GM18507 (cell line): ENCODE measurements at places on chromosomes 5 and 9.

DNA sequence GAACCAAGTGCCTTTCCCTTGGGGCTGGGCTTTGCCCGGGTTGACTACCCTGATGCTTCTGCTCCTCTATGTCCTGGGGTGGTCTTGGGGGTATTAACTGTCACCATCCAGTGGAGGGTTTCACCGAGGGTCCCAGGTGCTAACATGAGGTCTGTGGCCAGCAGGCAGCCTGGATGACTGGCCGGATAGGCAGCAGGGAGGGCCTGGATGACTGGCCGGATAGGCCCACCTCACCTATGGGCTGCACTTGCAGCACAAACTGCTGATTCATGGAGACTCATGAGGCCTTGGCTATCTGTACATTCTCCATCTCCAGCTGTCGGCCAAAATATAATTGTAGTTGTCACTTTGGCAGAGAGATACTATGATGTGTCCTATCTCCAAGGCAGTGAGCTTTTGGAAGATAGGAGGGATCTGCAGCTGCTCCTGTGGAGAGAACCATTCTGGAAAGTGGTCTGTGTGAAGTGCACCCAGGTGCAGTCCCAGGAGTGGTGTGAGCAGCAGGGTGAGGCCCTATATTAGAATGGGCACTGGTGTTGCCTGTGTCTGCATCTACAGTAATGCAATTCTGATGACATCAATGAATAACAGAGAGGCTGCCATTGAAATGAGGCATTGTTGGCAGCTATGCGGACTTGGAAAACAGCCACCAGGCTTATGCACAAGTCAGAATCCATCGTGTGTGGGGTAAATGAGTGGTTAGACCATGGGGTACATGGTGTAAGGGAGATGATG, 26.3 kb upstream of the CDKN2AIPNL start:
- DNase-seq, result no peak

GRCh38 chr5:149177911-149178565, 36.7 kb downstream of the ABLIM3 start:
- no peak for DNase-seq

DNA sequence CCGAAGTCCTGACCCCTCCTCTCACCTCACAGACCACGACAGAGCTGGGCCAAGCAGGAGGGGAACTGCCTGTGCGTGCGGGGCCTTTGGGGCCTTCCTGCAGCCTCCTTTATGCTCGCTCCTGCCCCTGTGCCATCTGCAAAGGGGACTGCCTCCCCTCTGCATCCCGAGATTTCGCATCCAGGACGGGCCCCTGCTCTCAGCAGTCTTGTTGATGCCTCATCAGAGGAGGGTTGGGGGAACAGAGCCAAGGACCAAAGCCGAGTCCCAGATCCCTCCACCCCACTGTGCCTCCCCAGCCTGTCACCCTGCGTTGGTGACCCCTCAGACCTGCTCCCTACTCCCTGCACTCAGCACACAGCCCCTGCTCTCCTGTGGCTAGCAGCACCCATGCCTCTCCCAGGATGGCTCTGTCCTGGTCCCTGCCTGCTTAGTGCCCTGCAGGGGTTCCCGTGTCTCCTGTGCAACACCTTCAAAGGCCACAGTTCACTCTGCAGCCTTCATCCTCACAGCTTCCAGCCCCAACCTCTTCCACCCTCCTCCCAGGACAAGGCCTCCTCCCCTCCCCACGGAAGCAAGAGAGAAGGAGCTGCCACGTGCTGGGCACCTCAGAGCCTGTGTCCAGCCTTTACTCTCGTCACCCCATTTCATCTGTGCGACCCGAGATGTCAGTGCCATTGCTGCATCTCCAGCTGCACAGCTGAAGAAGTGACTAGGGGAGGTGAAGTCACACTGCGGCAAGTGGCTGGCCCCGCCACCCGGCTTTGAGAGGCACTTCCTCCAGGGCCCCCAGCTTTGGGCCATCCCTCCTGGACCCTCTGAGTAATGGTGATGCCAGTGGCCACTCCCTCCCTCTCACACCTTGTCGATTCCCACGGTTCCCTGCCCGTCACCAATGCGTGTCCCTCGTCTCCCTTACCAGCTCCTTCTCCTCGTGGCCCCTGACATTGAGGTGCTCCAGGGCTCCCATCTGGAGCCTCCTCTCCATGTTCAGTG, 62.6 kb upstream of the LRRTM2 start:
- DNase-seq, result no peak

- DNase-seq, result no peak
Measured at GRCh38 chr9:34568774-34569173, 20.8 kb downstream of the CNTFR start.

DNA sequence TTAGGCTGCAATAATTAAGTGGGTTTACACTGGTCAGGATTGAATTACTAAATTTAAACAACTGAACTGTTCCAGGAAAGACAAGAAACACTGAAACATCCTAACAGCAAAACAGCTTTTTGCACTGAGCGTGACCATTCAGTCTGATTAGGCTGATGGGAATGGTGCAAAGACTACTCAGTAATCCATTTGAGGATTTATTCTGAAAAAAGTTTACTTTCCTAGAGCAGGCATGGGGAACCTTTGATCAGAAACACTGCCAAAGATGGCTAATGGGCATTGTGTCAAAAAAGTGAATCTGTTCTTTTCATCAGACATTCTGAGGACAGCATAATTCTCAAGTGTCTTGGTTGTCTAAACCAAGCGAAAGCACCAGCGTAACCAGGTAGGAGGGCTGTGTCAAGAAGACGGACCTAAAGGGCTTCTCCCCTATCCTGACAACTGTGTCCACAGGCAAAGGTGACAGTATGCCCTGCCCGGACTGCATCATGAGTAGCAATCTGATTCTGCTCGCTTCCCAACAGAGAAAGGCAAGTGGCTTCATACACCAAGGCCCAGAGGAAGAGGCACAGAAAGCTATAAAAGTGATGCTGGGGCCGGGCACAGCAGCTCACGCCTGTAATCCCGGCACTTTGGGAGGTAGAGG, 33.3 kb downstream of the FBXW2 start:
- DNase-seq, result no peak

- no peak for DNase-seq
Measured at GRCh38 chr9:5529683-5530221, 19.4 kb downstream of the PDCD1LG2 start.

GRCh38 chr9:105245029-105245890, 809 bp downstream of the SLC44A1 start:
- DNase-seq, result no peak

DNA sequence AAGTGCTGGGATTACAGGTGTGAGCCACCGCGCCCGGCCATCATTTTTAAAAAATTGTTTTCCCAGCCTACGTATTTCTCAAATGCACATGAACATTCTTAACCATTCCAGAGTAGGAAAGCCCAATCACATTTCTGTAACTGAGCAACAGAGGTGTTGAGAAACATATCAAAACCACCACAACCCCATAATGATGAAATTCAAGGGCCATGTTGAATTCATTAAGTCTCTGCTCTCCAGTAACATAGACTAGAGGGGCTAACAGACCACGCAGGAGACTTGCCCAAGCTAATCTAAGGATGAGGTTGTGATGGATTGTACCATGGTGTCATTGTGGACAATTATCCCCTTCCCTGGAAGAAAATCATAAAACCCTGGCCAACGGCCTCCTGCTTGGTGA, 52.9 kb downstream of the MYO10 start:
- no peak for DNase-seq

DNA sequence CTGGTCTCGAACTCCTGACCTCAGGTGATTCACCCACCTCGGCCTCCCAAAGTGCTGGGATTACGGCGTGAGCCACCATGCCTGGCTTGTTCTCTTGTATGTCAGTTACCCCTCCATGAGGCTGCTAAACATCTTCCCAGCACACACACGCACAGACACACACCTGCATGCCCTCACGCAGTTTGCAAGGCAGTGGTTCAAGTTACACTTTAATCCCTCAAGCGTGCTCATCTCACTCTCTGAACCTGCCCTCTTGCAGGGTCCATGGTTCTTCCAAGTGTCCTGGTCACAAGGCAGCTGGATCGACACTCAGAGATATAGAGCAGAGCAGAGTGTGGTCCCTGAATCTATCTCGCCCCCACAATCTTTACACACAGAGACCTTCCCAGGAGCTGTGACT, 34.1 kb upstream of the RUFY1 start:
- DNase-seq, result no peak

DNA sequence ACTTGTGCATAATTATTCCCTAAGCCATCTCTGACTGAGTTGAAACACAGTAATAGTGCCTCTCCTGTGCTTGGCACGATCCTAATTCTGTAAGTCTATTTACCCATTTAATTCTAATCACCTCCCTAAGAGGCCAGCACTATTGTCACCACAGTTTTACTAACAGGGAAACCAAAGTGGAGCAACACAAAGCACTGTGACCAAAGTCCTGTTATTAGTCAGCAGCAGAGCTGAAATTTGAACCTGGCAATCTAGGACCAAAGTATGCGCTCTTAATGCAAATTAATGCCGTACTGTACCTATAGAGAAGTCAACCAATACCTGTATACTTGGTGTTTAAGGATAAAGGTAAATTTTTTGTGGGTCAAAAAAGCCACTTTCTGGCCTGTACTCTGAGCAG, 77.1 kb upstream of the CNTLN start:
- DNase-seq, result no peak

- no peak for DNase-seq
Measured at GRCh38 chr9:125852386-125852785, 105.2 kb downstream of the PBX3 start.

DNA sequence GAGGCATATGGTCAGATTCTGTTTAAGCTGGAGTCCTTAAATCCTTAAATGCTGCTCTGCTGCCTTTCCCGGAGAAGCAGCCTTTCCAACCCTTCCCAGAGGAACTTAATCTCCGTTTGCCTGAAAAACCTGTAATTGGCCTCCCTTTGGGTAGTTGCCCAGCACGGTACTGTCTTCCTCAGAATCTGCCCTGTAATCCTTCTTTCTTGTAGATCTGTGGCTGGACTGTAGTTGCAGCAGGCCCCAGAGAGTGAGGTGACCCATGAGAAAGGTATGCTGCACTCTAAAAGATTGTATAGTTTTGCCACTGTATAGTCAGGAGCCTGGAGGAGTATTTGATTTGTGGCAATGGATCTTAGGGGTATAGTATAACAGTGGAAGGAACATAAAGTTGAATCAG, 11.7 kb downstream of the SPIN1 start:
- no peak for DNase-seq

DNA sequence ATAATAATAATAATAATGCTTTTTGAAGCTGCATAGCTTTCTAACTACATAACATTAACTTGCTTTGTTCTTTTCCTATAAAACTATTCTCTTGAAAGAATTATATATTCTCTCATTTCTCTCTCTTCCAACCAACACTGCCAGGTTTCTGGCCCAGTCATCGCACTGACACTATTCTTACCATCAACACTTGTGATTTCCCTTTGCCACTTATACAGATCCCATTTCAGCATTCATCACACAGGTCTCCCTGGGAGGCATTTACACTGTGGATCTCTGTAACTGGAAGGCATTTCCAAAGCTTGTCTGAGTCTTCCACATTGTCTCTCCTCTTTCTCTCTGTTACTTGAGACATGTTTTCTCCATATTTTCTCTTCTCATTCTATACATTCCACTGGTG, 777.8 kb upstream of the ACO1 start:
- DNase-seq, result no peak

GRCh38 chr9:35820076-35820475, 5.2 kb upstream of the HINT2 start:
- no peak for DNase-seq

DNA sequence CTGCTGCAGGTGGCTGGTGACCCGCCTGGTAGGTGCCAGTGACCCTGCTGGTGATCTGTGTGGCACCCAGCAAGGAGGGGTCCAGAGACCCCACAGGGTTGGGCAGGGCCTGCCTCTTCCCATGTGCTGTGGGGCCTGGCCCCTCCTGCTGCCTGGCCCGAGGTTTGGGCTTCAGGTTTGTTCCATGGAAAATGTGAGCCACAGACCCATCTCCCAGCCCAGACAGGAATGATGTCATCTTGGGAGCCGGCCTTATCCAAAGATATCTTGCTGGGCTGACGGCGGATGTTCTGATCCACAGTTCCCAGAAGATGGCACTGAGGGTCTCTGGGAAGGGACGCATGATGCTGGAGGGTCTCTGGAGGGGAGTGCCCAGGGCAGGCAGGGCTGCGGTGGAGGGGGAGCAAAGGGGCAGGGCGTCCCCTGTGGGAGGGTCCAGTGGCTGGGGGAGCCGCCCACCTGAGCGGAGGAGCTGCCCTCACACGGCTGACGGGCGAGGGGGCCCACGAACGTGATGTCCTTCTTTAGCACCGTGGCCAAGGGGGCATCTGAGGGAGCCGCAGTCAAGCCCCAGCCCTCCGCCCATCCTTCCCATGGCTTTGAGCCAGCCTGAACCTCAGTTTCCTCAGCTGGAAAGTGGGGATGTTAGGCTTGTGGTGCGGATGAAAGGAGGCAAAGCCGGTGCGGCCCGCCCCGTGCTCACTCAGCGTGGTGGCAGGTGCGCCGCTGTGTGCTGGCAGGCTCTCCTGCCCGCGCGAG, 68.1 kb downstream of the COL5A1 start:
- DNase-seq, result no peak

- DNase-seq, result no peak
Measured at GRCh38 chr9:130010151-130010988, 32.6 kb downstream of the FNBP1 start.

GRCh38 chr5:93715761-93716160, 25.6 kb downstream of the POU5F2 start:
- no peak for DNase-seq

- no peak for DNase-seq
Measured at GRCh38 chr5:73095564-73096238, 24.7 kb upstream of the TMEM171 start.

GRCh38 chr9:74412236-74412979, 84.7 kb upstream of the RORB start:
- DNase-seq, result no peak

GRCh38 chr9:128081056-128081455, 13.0 kb downstream of the SLC25A25 start:
- no peak for DNase-seq

DNA sequence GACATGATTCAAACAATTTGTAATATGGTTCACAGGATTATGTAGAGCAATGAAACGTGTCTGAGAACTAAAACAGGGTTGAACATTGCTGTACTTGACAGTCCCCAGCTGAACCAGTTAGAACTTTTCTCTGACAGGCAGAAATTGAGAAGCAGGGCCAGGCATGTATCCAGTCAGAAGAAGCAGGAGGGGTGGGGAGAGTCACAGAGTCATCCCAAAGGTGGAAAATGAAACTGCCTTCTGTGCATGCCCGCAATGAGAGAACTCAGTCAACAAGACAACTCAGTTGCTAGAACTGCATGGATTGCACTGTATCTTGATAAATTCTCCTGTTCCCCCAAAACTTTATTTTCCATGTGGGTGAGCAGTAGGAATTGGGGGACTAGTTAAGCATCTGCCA, 72.9 kb upstream of the PRLR start:
- no peak for DNase-seq

DNA sequence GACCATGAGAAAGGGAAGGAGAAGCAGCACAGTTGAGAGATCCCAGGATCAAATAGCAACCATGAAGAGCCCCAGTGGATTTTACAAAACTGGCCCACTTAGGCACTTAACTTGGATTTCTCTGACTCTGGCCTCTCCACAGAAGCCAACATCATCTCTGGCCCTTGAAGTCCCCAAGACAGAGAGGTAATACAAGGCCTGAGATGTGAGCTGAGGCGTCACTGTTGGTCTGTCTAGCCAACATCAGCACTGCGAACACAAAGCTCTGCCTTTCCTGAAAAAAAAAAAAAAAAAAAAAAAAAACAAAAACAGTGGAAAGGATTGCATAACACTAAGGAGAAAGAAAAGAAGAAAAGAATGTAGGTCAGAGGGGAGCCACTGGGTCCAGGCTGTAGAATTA, 378.3 kb downstream of the BRINP1 start:
- no peak for DNase-seq
